Transverse colon (tissue), 4 donors: ENCODE measurements at places on chromosomes 11 and 22.

DNA sequence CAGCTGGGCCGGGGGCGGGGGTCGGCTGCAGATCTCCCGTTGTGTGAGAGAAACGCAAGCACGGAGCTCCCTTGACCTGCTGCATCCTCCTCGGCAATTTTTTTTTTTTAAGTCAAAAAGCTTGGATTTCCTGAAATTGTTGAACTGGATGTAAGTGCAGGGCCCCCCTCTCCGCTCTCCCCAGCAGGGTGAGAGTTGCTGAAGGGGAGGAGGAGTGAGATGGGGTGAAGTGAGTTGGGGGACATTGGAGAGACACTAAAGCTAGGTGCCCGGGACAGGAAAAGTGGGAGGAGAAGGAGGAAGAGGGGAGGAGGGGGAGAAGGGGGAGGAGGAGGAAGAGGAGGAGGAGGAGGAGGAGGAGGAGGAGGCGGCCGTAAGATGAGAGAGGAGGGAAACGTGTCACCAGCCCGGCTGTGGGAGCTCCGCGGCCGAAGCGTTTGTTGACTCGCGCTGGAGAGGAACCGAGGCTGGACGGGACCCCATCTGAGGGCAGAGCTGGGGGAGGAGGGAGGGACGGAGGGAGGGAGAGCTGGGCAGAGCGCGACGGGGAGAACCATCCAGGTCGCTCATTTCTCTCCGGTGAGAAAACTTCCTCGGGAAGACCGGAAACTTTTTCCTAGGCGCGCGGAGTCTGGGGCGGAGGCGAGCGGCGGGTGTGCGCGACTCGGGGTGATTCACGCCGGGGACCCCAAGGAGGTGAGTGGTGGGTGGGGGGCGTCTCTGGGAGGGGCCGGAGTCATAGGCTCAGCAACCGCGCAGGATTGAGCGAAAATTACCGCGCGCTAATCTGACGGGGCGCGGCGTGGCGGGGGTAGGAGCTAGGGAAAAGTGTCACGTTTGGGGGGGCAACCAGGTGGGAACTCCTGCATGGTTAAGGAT, 80.2 kb downstream of the PRR5L start:
- peak; percentile 63 for DNase-seq

DNA sequence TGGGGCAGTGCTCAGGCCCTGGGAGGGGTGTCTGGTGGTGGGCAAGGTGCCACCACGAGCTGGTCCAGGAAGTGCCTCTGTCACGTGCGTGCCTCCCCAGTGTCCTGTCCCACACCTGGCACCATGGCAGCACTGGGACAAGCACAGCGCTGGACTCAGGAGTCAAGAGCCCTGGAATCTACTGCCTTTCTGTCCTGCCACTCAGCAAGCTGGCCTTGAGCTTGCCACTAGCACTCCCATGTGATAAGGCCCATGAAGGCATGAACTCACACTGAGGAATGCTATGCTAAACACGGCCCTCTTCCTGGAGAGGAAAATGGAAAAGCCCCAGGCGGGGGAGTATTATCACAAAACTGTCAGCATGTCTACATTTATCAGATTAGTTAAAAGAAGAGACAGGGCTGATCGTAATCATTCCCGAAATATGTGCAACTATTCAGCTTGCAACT, 50.7 kb upstream of the SLC35C1 start:
- DNase-seq: no peak

DNA sequence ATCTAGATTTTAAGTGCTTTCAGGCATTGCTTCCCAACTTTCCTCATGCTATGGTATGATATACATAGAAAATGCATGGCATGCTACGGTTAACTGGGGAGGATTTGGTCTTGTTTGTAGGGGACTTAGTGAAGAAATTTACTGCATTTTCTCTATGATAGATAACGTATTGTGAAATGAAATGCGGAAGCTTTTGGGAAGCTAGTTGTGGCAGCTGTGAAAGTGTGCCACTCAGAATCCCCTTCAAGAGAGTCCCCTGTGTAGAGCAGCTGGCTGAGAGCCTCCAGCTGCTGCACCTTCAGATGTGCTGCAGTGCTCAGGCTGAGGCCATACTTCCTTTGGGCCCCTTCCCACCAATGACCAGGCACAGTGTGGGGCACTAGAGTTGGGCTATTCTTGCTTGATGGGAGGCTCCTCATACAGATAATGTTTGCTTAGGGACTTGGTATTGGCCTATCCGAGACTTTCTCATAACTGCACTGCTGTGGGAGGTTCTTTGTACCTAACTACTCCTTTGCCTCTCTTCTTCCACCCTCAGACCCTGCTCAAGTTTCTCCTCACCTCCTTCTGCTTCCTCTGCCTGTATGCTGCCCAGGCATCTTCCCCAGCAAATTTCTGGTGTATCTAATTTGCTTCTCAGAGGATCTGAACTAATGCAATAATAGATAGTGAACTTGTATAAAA, 67.3 kb downstream of the HIPK3 start:
- DNase-seq: no peak

- no peak for DNase-seq
Measured at GRCh38 chr11:86772999-86773398, 27.3 kb upstream of the PRSS23 start.

- peak; percentile 35 for DNase-seq
Measured at GRCh38 chr11:115580927-115581680, 76.9 kb upstream of the CADM1 start.

DNA sequence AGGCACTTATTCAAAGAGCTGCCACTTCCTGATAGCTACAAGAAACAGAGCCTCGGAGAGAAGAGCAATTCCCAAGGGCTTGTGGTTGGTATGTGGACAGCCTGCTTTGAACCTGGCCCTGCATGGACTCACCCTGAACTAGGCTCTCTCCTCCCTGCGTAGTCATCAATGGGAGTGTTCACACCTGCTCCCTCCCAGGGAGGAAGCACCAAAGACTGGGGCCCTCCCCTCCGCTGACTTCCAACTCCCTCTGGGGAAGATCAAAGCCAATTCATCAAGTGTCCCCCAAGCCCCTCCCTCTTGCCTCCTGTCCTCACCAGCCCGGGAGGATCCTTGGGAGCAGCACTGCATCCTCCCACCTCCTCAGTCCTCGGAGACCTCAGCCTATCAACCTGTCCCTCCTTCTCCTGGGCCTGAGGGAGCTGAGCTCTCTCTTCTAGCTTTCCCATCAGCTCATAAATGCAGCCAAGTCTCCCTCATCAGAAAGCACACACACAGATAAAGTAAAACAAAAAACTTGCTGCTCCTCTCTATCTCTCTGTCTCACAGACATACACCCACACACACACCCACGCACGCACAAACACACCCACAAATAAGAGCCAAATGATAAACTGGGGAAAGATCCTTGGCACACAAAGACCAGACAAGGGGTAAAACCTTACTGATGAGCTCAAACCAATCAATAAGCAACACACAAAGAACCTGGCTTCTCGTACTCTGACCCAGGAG, 3.3 kb downstream of the A4GALT start:
- no peak for DNase-seq

GRCh38 chr22:39173050-39173706, 20.7 kb upstream of the CBX7 start:
- no peak for DNase-seq

DNA sequence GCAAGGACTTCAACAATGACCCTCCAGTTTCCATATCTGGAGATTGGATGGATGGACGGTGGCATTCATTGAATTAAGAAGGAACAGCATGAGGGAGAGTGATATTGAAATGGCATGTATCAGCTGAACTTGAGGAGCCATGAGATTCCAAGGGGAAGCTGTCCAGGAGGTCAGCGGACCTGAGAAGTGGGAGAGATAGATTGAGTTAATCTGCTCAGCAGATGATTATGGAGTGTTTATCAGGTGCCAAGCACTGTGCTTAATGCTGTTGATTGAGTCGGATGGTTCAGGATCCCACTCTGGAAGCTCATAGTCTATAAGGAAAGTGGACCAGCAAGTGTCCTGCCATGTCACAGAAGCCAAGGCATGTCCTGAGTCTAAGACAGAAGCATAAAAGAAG, 581.3 kb downstream of the INSC start:
- no peak for DNase-seq

GRCh38 chr11:93166862-93167261, 30.9 kb downstream of the SLC36A4 start:
- DNase-seq: no peak

DNA sequence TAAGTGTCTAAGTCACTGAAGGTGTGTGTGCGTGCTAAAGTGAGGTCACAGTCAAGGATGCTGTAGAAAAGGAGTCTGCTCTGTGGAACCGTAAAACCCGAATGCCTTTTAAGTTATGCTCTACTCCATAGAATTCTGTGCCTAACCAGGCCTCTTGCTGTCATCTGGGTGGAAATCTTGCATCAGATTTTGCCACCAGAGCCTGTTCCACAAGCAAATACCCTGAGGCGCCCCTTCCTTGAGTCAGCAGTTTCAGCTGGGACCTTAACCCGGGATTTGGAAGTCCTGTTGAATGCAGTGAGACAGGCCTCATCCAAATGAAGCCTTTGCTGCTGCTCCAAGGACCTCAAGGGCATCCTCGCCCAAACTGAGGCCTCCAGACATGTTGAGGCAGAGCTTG, 109.8 kb downstream of the WNT11 start:
- no peak for DNase-seq

- DNase-seq: no peak
Measured at GRCh38 chr11:115462004-115462541, 42.1 kb downstream of the CADM1 start.

DNA sequence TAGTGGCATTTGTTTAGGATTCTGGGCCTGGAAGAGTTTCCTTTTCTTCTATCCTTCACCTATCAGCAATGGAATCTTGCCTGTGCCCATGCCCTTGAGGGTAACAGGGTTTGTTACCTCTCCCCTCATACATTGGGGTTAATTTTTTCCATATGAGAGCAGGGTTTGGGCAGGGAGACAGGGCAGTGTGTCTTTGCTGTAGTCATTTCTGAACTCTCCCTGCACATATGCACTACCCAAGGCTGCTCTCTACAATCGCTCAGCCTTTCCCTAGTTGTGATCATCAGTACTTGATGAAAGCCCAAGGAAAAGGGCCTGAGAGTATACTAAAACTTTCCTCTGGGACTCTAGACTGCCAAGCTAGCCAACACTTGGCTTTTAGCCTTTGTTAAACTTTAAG, 95.7 kb downstream of the LRRC32 start:
- DNase-seq: no peak

DNA sequence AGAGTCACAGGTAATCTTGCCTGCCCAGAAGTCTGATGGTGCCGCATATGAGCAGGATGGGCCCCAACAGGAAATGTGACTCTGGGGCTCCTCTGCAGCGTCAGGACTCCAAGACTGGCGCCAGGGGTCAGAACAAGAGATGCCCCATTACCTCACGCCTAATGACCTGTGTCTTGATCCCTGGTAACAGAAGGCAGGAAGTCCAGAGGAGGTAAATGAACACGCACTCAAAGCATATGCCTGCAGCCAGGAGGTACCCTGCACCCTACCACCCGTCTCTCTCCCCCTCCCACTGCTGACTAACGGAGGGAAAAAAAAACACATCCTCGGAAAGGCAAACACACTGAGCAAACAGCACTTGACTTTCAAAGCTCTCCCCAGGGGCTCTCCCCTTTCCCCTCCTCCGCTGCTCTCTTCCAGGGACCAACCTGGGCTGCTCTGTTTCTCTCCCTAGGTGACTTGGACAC, 37.3 kb downstream of the ABCC8 start:
- DNase-seq: no peak

GRCh38 chr22:20571078-20571503, 63.7 kb downstream of the MED15 start:
- DNase-seq: no peak

GRCh38 chr11:72308226-72309073, 64.5 kb upstream of the PHOX2A start:
- no peak for DNase-seq

GRCh38 chr11:86938900-86939880, 16.0 kb downstream of the FZD4 start:
- no peak for DNase-seq
